Natural killer cell treated with Interleukin-12 subunit alpha and Interleukin-12 subunit beta and Interleukin-15 and Interleukin-18, amount 100 ng/mL, for 72 hours (primary cell): ENCODE measurements at places on chromosomes 7 and 10.
A peak's percentile ranks its signal among the peaks of the same experiment; 100 is the strongest.

- DNase-seq: no peak
These were observed 71.8 kb upstream of the PIK3CG start for GRCh38 chr7:106793015-106793975.

DNA sequence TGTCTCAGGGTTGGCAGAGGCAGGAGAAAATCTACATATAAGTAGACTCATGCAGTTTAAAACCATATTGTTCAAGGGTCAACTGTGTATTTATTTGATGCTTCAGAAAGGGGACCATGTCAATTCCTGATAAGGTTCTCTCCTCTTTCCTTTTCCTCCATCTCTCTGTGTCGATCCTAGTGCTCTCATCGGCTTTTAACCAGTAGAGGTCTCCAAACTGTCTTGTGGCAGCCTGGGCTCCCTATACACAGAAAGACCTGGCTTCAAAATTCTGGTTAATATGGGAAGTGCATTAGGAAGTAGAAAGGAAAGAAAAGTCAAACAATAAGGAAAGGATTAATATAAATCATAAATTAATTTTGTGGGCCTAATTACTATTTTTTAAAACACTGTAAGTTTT is 304.4 kb upstream of the C7orf33 start:
- no peak for DNase-seq

GRCh38 chr10:78779339-78779955 is 289.3 kb upstream of the ZMIZ1 start:
- DNase-seq: no peak

- DNase-seq: no peak
These were observed 202.1 kb upstream of the SMIM30 start for GRCh38 chr7:113320419-113320818.

DNA sequence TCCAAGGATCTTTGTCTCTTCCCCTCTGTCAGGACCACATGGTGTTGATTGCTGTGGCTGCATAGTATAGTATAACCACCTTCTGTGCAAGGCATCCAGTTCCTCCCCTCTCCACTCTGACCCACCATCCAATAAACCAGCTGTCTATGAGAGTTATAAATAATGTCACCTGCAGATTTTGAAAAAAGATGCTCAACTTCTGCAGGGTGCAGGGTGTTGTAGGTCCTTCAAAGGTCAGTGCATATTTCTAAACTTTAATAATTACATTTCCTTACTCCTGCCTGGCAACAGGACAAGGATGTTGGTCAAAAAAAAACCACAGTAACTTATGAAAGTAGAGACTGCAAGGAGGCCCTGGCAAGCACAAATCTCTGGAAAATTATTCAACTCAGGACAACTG is 166.2 kb downstream of the PKD1L1 start:
- DNase-seq: no peak

- no peak for DNase-seq
These were observed 581.6 kb downstream of the ETV1 start for GRCh38 chr7:13407911-13408310.

GRCh38 chr10:84089162-84089561 is 50.1 kb upstream of the GHITM start:
- DNase-seq: no peak

GRCh38 chr10:97207131-97207530 is 21.4 kb upstream of the SLIT1 start:
- no peak for DNase-seq

DNA sequence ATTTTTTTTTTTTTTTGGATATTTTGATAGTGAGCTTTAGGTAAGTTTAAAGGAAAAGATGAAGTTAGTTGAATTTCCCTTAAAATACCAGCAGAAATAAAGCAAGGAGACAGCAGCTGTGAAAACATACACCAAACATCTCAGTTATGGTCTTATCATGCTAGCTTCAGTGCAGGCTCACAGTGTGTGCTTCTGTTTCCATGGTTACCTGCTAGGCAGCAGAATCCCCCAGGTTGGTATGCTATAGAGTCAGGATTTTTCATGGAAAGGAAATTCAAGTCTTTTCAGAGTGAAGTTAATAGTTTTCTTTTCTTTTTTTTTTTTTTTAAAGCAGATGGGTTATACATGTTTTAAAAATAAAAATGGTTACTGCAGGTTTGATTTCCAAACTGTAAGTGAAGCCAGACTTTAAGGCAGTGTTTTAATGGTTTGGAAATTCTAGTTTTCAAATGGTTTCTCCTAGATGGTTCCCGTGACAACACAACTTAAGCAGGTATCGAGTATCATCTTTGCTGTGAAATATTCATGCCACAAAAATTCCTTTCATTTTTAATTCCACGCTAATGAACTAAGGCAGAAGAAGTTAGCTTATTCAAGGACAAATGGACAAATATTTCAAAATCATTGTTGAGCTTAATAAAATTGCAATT is 230.9 kb downstream of the BICC1 start:
- no peak for DNase-seq

- DNase-seq: peak; percentile 28
These were observed 6.6 kb downstream of the SFRP5 start for GRCh38 chr10:97765201-97765600.

- no peak for DNase-seq
These were observed 26.1 kb downstream of the PRLHR start for GRCh38 chr10:118569241-118569881.

GRCh38 chr10:102502029-102502336 is 529 bp downstream of the ACTR1A start:
- peak; percentile 99 for DNase-seq

DNA sequence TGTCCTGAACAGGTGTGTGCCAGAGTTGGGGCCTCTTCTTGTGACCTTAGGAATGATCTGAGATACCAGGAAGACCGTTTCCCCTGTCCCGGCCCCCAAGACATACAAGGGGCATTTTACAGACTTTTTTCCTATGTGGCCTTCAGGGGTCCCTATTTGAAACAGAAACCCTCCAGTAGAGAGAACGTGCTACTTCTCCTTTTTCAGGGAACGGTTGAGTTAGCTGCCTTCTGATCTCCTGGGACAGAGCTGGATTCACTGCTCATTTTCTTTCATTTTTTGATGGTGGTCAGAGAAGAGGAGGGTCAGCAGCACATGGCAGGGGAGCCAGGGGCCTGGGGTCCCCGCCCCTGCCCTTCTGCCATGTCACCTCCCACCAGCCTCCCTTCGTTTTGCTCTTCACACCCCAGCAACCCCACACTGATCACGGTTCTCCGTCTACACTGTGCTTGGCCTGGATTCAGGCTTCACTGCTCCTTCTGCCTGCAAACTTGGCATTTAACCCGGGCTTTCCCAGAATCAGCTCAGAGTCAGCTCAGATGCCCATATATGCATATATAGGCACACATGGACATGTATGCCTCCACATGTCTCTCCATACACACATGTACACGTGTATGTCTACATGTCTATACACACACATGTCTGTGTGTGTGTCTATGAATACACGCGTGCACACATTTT is 138.1 kb upstream of the BTBD16 start:
- DNase-seq: no peak

DNA sequence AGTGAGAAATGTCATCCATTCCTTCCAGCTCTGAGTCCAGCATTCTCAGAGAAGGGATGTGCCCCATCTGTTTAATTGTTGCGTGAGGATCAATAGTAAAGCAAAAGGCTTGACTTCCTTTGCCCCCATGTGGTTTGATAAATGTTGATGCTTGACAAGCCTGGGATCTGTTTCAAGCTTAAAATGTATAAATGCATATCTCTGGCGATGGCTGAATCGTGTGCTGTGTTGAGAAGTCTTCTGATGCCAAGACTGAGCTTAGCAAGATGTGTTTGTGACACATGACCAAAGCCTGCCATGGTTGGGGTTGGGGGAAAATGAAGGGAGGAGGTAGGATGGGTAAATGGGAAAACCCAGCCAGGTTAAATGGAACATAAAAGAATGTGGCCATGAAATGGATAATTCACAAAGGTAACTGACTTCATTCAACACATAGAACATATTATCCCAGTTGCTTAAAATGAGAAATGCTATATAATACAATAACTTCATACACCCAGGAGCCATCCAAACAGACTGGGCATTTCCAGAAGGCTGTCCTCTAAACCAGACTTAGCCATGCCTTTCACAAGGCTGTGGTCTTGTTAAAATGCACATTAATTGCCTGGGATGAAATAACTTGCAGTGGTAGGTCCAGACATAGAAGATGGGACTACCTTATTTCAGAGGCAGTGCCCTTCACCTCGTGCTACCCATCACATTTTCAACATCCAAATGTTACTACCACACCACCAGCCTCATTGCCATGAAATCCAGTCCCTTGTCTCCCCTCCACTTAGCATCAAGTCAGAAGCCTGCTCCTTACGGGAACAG is 147.3 kb upstream of the PDE1C start:
- DNase-seq: no peak

DNA sequence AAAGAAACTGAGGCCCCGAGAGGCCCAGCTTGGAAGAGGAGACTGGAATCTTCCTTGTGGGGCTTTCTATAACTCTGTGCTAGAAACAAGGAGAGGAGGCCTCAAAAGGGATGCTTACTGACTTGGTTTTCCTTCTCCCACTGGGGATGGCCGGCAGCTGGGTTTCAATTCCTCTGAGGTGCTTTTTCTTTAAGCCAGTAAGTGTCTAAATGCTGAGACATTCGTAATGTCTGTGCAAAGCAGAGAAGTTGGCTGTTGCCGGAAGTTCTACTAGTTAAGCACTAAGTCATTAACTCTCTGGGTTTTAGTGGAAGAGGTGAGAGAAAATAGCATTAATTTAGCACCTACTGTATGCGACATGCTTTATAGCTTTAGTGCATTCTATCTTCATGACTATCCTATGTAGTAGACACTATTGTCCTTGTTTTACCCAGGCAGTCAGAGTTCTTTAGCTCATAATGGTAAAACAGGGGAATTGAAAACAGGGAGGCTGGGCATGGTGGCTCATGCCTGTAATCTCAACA is 135.2 kb downstream of the RGS10 start:
- DNase-seq: no peak

GRCh38 chr7:103719070-103719469 is 270.4 kb downstream of the RELN start:
- no peak for DNase-seq

DNA sequence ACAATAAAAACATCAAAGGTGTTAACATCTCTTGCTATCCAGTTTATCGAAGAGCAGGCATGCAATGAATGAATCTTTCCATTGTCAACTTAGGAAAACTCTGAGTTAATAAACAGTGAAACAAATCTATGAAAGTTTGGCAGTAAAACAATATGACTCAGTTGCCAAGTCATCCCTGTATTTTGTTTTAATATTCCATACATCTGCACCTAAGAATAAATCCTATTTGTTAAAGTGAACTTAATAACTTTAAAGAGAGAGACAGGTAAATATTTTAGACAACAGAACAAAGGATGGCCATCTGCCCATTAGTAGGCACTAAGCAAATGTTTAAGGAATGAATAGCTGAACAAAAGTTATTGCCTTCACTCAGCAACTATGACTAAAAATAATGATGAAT is 700.5 kb upstream of the CELF2 start:
- DNase-seq: no peak

GRCh38 chr10:86047588-86047987 is 319.0 kb downstream of the GRID1 start:
- no peak for DNase-seq

DNA sequence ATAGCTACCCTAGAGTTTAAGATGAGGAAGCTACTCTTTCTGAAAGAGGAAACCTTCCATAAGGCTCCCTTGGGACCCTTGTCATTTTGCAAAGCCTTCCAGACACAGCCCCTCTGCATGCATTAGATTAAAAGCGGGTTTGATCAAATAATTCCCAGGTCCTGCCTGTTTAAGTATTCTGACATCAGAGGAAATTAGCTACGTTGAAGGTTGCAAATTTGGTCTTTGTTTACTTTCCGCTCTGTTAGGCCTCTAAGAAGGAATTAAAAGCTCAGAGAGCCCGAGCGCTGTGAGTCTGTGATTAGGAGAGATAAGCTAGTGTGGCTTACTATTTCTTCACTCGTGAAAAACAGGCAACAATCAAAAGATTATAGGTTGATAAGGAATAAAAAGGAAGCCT is 1.4 kb upstream of the THSD7A start:
- no peak for DNase-seq

GRCh38 chr7:138074121-138074520 is 2.1 kb upstream of the AKR1D1 start:
- DNase-seq: no peak

- no peak for DNase-seq
These were observed 14.2 kb upstream of the ODAD2 start for GRCh38 chr10:28012990-28013515.

DNA sequence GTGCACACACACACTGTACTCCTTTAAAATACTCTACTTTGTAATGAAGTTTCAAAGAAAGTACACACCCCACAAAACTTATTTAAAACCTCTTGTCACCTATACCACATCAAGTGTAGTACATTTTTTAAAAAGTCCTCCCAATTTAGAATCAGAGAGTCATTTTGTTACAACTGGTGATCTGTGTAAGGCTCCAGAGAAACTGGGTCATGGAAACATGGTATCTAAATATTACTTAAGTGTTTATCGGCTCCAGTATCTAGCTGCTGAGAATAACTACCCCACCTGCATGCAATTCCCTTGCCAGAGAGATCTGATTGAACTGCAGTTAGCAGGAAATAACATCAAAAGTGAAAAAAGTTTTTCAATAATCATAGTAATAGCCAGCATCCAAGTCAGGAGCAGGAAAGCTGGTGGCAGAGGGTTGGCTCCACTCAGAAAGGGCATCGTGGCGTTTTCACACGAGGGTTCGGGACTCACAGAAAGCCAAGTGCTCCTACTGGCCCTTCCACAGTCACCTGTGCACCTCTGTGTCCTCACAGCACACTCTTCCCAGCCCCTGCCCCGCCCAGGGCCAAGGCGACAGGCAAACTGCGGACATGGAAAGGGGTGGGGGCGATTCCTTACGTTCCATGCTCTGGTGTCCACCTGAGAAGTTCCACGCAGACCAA is 6.5 kb downstream of the RGS10 start:
- no peak for DNase-seq

DNA sequence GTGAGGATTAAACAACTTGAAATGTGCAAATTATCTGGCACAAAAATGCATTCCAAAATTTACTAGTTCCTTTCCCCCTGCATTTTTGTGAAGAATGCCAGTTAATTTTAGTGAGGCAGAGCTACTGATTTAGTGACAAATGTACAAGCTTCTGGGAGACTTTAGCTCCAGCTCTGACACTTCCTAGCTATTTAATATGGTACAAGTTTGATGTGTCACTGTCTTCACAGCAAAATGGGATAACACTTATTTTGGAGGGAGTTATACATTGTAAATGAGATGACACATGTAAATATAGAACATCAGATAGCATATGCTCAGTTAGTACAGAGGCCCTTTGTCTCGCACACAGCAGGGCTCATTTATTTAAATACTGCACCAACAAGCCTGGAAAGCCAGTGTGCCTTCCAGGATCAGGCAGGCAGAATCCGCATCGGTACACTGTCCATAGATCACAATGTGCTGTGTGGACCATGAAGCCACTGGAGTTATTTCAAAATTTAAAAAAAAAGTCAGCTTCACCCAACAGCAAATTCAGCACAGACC is 48.7 kb downstream of the ELMO1 start:
- DNase-seq: no peak

- DNase-seq: no peak
These were observed 9.9 kb upstream of the OR6V1 start for GRCh38 chr7:143042159-143042789.

GRCh38 chr7:3569643-3570042 is 268.6 kb downstream of the SDK1 start:
- no peak for DNase-seq
